Stimulated activated CD4-positive, alpha-beta T cell treated with anti-CD3 and anti-CD28 coated beads, Interleukin-1b, Interleukin-23, amount 100 ng/mL, for 4 hours (primary cell): ENCODE measurements at places on chromosomes 7 and 10.

DNA sequence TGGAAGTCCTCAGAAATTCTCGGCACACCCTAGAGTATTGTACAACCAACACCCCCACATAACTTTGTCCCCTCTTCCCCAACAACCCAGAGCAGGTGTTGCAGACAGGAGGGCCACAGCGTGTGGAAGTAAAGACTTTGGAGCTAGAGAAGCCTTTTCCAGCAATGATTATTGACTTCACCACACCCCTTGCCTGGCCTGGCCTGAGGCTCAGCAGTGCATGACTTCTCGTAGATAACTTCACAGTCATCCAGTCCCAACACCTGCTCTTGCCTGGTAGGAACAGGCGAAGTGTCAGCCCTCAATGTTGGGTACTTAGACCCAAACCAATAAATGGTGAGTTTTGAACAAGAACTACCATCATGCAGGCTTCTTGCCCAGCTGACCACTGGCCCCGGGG is 36.7 kb downstream of the GOT1 start:
- DNase-seq: no peak

DNA sequence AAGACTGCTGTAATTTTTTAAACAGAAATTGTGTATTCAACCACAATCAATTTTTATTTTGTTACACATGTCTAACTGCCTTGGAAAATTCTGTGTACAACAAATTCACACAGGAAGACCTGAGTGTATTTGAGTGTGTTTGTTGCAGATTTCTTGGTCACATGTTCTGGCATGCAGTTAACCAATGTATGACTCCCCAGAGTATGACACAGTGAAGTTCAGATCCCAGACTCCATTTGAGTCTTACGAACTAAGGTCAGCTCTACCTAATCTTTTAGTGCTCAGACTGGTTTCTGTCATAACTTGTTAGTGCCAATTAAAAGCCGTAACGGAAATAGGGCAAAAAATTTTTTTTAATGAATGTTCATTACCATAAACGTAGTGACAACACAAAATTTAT is 5.8 kb downstream of the GNAI1 start:
- no peak for DNase-seq

DNA sequence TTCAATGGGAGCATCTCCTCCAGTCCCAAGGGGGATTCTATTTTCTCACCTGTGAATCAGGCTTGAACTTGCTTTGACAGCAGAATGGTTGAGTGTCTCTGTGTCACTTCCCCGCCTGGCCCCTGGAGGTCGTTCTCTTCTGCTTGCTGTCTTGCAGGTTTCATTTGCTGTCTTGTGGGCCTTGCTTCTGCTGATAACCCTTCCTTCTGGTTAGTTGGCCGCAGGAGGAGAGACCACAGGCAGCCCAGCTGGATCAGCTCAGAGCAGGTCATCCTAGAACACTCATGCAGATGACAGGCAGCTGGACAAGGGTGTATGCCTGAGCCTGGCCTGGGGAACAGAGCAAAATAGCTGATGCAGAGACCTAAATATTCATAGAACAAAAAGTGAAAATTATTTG is 344.2 kb upstream of the ADARB2 start:
- DNase-seq: no peak

DNA sequence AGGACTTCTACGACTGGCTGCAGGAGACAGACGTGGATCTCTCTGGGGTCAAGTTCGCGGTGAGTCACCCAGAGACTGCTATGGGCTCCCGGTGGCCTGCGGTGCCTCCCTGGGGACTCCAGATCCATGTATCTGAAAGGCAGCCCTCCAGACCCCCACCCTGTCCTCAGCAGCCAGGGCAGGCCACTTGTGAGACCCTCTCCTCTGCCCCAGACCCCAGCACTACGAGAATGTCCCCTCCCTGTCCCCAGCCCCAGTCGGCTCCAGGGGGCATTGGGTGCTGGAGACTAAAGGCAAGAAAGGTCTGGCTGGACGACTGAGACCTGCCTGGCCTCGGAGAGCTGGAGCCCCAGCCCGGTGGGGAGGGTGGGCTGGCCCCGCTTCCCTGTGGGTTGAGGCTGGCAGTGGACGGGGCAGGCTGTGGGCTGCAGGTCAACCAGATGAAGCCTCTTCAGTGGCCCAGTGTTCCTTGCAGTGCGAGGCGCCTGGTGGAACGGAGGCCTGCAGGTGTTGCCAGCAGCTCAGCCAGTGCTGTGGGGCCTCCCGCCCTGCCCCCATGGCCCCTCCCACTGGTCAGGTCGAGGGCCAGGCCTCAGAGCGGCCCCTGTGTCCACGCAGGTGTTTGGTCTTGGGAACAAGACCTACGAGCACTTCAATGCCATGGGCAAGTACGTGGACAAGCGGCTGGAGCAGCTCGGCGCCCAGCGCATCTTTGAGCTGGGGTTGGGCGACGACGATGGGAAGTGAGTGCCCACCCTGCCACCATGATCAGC is 13.8 kb downstream of the TMEM120A start:
- no peak for DNase-seq

GRCh38 chr7:123455965-123456470 is 78.4 kb downstream of the IQUB start:
- DNase-seq: no peak

GRCh38 chr7:100212631-100213286 is 7.0 kb upstream of the PVRIG start:
- DNase-seq: no peak

GRCh38 chr7:159000859-159001435 is 143.7 kb downstream of the VIPR2 start:
- no peak for DNase-seq

DNA sequence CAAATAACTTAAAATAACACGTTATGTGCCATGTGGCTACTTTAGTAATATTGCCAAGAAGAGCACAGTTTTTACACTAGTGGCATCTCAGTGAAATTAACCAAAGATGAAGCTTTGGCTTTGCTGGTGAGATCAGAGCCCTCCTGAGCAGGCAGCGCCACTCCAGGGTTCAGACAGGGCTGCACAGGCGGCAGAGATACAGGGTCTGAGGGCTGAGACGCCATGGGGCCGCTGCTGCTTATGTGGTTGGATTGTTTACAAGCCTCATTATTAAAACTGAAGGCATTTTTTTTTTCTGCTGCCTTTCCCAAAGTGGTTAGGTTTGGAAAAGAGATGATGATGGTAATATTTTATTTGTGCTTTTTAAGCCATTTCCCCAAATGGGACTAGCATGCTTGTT is 68.8 kb upstream of the DNAJB6 start:
- no peak for DNase-seq

- DNase-seq: no peak
Measured at GRCh38 chr7:41576166-41576565, 126.7 kb downstream of the INHBA start.

GRCh38 chr10:119090968-119091367 is 10.4 kb upstream of the EIF3A start:
- no peak for DNase-seq
